Activated effector memory CD4-positive, alpha-beta T cell treated with anti-CD3 and anti-CD28 coated beads, Interleukin-2, amount 50 U/mL, for 16 hours (primary cell): ENCODE measurements at places on chromosomes 12 and 14.
A peak's percentile ranks its signal among the peaks of the same experiment; 100 is the strongest.

DNA sequence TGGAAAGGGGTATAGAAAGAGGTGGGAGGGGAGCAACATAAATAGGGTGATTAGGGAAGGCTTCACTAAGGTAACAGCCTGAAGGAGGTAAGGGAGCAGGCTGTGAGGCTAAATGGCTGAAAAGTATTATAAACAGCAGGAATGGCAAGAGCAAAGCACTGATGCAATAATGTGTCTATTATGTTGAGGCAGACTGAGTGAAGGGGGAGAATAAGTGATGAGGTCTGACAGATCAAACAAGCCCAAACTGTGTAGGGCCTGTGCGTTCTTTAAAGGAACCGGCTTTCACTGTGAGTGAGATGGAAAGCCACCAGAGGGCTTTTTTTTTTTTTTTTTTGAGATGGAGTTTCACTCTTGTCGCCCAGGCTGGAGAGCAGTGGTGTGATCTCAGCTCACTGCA is 6.7 kb upstream of the VCPKMT start:
- no peak for DNase-seq

DNA sequence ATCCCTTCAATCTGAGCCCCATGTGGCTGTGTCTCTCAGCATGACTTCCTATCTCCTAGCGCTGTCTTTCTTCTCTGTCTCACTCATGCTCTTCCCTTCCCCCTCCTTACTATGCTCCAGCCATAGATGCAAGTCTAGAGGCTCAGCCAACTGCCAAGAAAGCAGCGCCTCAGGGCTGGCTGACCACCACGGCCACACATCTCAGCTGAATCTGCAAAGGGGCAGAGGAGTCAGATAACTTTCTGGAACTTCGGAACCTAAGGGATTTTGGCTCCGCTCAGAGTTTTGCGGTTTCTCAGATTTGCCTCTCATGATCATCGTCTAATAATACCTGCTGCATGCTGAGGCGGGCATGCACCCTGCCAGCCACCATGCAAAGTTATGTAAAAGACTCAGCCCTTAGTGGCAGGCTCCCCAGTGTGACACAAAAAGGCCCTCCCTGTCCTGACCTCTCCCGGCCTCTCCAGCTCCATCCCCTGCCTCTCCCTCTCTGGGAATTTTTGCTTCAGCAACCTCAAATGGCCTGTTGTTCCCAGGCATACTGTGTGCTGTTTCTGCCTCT is 5.0 kb upstream of the FGF6 start:
- DNase-seq, result no peak

GRCh38 chr14:68733086-68733914 is 59.6 kb downstream of the ZFP36L1 start:
- DNase-seq, result peak; percentile 67

DNA sequence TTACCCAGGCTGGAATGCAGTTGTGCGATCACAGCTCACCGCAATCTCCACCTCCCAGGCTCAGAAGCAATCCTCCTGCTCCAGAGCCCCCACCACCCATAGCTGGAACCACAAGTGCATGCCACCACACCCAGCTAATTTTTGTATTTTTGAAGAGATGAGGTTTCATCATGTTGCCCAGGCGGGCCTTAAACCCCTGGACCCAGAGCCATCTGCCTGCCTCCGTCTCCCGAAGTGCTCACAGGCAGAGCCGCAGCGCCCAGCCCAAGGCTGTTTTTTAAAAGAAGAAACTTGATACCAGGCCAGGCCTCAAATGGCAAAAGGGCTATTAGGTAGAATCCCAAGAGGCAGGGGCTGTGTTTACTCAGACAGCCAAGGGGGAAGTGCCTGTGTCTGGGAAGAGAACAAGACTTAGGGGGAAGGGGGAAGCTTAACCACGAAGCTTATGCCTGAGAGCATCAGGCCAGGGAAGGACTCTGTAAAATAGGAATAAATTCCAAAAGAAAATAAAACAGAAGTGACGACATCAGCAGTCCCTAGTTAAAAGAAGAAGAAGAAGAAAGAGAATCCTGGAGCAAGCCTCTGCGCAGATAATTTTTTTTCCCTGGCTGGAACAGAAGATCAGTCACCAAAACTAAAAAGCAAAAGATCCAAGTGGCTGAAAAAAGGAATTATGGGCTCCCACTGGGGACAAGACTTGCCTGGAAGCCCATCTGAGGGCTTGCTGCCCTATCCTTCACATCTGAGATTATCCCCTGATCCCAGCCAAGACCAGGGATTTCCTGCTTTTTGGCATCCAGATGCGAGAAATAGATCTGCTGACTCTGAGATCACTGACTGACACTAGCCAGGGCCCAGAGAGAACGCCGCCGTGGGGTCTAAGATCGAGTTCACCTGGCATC is 170.5 kb downstream of the NDUFA12 start:
- no peak for DNase-seq

DNA sequence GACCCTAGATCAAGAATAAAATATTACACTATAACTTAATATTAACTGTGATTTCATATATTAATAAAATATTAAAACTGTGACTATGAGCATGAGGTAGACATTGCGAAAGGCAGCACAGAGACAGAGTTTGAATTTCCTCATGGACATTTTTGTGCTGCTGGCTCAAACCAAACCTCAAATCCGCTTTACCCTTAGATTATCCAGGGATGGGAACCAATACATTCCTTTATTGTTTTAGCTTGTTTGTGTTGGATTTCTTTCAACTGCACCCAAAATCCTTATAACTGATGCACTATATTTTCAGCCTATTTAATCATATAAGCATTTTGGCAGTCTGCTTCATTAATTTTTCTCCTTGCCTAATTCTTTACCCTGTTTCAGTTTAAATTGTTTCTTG is 436.7 kb downstream of the ATP23 start:
- no peak for DNase-seq

- DNase-seq, result no peak
These were observed 180.2 kb upstream of the MYL2 start for GRCh38 chr12:111100554-111100953.

DNA sequence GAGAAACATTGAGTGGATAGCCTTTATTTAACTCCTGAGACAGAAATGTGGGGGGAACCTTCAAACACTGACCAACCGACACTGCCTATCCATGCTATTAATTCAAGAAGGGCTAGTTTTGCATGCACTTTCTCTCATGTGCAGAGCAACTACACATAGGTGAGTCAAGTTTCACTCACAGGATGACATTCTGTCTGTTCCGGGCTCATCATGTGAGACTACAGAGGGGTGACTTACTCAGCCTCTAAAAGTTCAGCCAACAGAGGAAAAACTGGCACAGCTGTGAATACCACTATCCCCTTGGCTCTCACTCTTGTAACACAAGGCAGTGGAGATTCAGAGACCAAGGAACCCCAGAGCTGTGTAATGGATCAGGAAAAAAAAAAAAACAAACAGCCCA is 13.3 kb downstream of the BEST3 start:
- DNase-seq, result no peak

DNA sequence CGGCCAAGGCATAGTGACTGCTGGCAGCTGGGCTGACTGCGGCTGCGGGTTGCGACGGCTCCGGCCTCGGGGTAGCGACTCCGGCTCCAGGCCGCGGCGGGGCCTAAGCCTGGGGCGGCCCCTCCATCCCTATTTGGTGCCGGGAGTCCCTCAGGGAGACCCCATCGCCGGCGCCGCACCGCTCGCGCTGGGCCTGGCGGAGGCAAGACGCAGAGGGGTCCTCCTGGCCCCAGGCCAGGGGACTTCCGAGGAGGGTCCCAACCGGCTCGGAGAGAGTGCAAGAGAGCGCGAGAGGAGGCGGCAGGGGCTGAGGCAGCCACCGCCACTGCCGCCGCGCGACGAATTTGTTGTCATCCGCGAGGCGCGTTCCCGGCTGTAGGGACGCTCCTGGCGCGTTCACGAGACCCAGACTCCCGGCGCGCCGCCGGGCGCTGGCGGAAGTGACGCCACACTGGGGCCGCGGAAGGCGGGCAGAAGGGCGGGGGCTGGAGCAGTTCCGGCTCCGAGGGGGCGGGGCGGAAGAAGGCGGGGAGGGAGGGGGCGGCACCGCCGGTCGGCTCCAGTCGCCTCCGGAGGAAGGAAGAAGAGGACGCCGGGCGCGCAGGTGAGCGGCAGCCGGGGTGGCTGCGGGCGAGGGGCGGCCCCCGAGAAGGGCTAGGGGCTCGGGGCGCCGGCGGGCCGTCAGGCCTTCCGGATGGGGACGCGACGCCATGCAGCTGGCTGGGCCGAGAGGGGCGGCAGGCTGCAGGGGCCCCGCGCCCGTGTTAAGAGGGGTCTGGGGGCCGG is at the start of the genes ATG2B and GSKIP:
Gene ATG2B (minus strand): TSS at position 377 of the 786 bp plus-strand sequence. CDS start 365 bp downstream, at position 12.
Gene GSKIP (plus strand): TSS at position 562 of the 786 bp plus-strand sequence. CDS start 18,722 bp downstream, outside the sequence.
- peak; percentile 99 for DNase-seq

DNA sequence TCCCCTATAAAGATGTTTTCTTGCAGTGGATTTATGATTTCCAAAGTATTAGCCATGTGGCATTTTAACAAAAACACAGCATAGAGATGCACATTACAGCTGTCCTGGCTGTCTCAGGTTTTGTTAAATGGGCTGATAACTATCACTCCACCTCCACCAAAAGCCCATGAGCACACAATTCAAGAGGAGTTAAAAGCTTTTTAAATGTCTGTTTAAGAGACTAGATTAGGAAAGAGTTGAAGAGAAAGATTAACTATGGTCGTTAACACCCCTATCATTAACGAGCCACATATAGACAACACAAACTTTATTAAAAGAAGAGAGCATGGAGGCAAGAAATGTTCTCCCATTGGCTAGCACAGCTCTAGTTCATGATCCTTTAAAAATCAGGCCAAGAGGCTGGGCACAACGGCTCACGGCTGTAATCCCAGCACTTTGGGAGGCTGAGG is 14.5 kb downstream of the CBX5 start:
- no peak for DNase-seq

DNA sequence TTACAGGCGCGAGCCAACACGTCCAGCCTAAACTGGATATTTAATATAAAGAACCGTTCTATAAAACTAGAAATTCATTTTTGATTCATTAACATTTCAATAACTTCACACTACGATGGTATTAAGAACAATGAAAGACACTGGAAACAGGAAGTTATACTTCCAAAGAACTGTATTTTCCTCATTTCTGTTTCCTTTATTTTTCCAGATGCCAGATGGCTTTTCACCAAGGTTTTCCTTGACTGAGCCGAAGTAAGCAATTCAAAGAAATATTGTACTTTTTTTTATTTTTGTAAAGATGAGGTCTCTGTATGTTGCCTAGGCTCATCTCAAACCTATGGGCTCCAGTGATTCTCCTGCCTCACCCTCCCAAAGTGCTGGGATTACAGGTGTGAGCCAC is 28.2 kb downstream of the EEA1 start:
- no peak for DNase-seq

GRCh38 chr12:112705037-112705632 is 86.4 kb upstream of the RPH3A start:
- DNase-seq, result no peak

- no peak for DNase-seq
These were observed 18.1 kb upstream of the KSR2 start for GRCh38 chr12:117986705-117987469.
